ENCODE measurements at places on chromosomes 2 and 18.

DNA sequence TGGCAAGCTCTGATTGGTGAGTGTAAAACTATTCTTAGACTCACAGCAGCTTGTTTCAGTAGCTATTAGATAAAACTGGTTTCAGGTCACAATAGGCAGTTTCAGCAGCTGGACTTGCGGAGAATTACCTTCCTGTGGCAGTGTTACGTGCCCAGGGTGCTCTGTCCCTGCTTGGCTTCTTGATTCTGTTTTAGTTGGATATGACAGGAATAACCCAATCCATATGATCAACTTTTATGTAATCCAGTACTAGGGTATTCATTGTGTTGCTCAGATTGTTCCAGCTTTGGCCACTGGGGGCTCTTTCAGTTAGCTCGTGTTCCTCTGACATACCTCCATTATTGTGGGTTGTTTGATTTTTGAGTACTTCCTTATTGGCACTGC is 43.1 kb downstream of the INPP4A start:
- peak; percentile 67 for DNase-seq

- DNase-seq, result no peak
Observed at GRCh38 chr2:160322320-160322719, 122.2 kb upstream of the ITGB6 start.

- no peak for DNase-seq
Observed at GRCh38 chr2:202636213-202636513, 1.4 kb downstream of the FAM117B start.

GRCh38 chr2:230981704-230982103 is 14.2 kb upstream of the SPATA3 start:
- DNase-seq, result peak; percentile 44
